ENCODE measurements at places on chromosomes 12 and 14.
A peak's percentile ranks its signal among the peaks of the same experiment; 100 is the strongest.

GRCh38 chr14:101780390-101780789 lies 18.9 kb downstream of the PPP2R5C start:
- no peak for DNase-seq

- no peak for DNase-seq
Measured at GRCh38 chr14:61482348-61483206, 161.2 kb downstream of the PRKCH start.

GRCh38 chr14:60637479-60638315 lies 11.6 kb downstream of the SIX1 start:
- no peak for DNase-seq

DNA sequence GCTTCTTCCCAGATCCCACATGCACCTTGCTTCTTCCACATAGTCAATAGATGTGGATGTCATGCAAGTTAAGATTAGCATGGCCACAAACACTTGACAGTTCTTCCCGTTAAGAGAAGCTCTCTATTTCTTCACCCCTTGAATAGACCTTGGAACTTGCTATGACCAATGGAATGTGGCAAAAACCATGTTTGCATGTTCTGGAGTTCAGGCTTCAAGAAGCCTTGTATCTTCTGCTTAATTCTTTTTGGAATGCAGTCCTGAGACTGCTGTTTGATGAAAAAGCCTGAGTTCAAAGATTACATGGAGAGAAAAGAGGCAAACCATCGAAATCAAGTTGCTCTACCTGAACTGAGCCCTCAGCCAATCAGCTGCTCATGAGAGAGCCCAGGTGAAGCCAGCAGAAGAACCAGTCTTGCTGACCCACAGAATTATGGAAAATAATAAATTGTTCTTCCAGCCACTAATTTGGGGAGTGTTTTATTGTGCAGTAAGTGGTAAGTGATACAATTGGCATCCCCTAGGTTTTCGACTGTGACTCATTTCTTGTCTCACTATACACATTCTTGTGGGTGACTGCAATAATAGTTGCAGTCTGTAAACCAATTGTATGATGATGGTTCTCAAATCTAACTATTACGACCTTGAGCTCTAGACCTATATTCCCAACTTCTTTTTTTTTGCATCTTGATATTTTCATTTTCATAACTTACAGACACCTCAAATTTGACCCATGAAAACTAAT lies 12.6 kb downstream of the RASSF9 start:
- DNase-seq, result no peak

- DNase-seq, result no peak
Measured at GRCh38 chr12:32377344-32378055, 21.9 kb upstream of the FGD4 start.

- DNase-seq, result no peak
Measured at GRCh38 chr14:81415781-81416180, 15.7 kb upstream of the STON2 start.

GRCh38 chr14:97276573-97276972 lies 479.4 kb downstream of the VRK1 start:
- no peak for DNase-seq

DNA sequence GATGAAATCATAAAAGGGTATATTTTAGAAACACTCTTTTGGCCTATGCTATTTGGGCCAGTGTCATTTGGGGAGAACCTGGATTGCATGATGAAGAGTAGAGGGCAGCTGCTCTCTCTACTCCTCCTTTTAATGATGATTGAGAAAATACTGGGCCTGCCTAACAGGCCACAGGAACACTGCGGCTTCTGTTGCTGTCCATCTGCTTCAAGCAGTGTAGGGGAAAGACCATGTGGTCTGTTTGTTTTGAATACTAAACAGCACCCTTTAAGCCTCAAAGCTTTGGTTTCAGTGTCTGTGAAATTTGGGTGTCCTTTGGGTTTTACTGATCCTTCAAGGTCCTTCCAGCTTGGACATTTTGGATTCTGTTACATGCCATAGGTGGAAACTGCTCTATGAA lies 78.0 kb downstream of the TTC6 start:
- DNase-seq, result no peak

GRCh38 chr12:94139816-94140215 lies 8.6 kb upstream of the PLXNC1 start:
- DNase-seq, result no peak

DNA sequence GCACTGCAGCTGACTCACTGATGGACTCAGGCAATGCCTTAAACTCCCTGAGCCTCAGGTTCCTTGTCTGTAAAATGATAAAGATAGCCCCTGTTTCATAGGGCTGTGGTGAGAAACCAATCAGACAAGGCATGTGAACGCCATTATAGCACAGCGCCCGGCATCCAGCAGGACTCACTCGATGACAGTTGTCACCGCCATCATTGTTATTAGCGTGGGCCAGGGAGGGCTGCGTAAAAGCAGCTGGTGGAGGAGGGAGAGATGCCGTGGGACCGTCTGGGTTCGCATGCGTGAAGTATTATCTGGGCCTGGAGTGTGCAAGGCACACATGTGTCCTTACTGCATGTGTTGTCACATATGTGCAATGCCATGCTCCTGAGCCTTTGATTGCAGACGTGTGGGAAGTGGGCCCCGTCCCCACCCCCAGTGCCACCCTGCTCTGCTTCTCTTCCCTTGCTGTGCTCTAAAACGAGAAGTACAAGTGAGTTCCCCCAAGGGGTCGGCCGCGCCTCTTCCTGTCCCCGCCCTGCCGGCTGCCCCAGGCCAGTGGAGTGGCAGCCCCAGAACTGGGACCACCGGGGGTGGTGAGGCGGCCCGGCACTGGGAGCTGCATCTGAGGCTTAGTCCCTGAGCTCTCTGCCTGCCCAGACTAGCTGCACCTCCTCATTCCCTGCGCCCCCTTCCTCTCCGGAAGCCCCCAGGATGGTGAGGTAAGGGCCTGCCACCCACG lies at the start of gene PTPN6:
Gene PTPN6, plus strand, starts transcription at position 546 of the 730 bp plus-strand sequence. Its CDS starts 157 bp downstream, at position 703.
- DNase-seq, result peak; percentile 76

- no peak for DNase-seq
Measured at GRCh38 chr12:119696943-119697342, 29.0 kb downstream of the PRKAB1 start.

DNA sequence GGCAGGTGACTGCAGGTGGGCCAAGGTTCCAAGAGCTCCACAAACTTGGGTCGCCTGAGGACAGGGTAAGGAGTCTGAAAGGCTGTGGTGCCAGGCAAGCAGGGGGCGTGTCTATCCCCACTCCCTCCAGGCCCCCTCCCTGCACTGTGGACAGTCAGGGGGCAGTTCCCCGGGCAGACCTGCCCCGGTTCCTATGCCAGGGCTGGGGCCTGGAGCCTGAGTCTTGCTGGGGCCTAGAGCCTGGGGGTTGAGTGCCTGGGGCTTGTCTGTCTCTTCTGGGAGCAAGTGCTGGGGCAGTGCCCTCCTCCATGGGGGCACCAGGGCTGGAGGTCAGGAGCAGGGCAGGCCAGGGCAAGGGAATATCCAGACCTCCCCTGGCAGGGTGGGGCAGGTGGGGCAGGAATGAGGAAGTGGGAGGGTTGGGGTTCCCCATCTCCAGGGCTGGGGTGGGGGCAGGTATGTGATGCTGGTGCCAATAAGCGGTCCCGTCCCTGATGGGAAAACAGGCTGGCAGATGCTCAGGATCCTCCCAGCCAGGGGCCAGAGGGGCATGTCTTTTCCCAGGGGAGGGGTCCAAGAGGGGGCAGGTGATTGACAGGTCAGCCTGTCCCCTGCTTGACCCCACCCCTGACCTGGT lies 11.9 kb upstream of the TNFAIP2 start:
- no peak for DNase-seq

DNA sequence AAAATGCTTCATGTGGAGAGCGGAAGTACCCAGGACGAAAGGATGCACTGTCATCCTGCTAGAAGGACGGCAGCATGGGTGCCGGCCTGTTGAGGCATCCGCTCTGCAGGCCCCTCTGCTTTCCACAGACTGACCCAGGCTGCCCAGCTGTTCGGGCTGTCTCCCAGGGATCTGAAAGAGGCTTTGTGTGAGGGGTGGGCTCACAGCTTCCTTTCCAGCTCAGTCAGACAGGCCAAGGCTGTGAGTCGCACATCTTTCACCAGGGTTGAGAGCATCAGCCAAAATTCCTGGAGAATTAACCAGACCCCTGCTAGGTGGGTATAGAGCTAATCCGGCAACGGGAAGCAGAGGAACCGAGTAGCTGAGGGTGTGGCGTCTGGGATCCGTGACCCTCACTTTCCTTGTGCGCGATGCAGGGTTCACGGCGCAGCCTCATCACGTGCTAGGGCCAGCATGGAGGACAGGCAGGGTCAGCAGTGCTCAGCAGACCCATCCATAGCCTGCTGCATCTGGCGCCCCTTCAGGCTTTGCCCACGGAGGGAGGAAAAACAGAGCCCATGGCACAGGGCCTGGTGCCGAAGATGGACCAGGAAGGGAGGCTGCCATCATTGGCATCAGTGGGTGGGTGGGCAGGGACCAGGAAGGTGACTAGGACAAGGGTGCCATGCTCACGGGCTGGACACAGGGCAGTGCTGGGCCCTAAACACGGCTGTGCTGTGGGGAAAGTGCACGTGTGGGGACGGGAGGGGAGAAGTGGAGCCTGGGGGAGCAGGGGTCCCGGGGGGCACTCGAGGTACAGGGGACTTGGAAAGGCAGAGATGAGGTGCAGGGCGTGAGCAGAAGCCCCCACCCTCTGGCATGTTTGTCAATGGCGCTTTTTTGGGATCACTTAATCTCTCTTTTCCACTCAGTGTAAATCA lies 9.2 kb upstream of the SIVA1 start:
- no peak for DNase-seq

DNA sequence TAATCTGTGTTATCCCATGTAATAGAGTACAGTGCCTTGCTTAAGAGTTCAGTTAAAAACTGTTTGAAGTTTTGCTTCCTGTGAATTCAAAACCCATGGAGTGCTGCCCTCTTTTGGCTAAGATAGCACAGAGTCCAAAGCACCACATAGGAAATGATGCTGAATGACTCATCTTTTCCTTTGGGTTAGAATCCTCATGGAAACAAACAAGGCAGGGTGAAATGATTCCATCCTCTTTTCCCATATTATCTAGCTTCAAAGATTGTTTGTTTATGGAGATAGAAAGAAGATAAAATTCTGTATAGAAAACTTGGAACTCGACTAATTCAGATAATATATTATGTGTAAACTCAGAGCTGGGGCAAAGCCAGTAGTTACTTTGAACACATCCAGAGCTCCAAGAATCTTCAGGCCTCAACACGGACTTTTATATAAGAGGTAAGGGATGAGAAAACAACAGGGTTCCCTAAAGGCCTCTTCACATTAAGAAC lies 87.4 kb downstream of the OTOGL start:
- no peak for DNase-seq

DNA sequence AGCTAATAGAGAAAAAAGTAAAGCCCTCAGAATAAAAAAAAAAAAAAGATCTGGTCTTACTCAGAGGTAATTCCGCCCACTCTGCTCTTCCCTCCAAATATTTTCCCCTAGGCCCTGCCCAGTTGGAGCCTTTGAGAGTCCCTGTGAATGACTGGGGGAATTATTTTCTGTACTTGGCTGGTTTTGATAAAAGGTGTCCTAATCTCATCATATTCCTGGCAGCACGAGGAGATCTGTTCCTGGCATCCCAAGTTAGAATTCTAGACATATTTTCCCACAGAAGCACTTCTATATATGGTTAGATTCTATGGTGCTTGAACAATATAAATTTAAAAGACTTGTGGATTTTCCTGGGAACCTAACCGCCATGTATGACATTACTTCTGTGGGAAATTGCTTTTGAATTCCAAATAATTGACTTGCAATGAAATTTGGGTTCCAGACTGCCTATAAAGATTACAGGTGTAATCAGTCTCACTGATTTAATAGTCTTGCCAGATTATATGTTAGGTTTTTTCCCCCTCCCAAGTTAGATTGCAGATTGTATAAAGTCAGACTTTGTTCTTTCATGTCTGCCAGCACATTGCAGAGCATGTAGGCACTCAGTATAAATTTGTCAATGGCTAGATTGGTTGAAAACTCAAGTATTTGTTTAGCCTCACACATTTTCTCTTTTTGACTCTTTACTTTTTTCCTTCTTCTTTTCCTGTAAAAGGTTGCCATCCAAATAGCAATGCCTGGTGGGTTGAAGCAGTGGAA lies 12.3 kb downstream of the GPX2 start:
- DNase-seq, result no peak

- no peak for DNase-seq
Measured at GRCh38 chr14:58789736-58790135, 152.0 kb downstream of the DACT1 start.

- DNase-seq, result peak; percentile 57
Measured at GRCh38 chr14:65824285-65824977, 411.9 kb downstream of the FUT8 start.

Data from stimulated activated CD4-positive, alpha-beta T cell treated with anti-CD3 and anti-CD28 coated beads, Interleukin-2, amount 100 ng/mL, for 4 hours (primary cell).